ENCODE measurements at places on chromosomes 11 and 22.

- no peak for DNase-seq
Observed at GRCh38 chr11:133123796-133124195, 408.5 kb downstream of the OPCML start.

GRCh38 chr11:69479591-69480271 lies 1.7 kb upstream of the LINC01488 start:
- DNase-seq, result no peak

DNA sequence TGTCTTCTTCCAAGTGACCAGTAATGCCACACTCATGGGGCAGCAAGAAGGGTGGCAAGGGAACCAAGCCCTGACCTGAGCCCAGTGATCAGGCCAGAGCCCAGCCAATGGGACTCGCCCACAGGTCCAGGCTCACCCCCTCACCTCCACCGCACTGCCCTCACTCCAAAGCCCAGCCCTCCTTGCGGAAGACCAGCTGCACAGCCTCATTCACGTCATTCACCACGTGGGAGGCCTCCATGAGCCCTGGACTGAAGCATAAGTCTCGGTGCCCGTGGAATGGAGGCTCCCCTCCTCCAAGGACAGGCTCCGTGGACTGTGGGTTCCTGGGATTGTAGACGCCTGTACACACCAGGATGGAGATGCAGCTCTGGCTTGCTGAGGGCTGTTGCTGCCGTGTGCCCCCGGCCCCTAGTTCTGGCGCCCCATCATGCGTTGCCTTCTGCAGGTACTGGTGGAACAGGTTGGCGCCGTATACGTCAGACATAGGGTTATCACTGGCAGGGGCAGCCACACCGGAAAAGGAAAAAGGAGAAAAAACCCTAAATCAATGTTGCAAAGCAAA lies 16.8 kb upstream of the TMEM121B start:
- no peak for DNase-seq

- DNase-seq, result no peak
Observed at GRCh38 chr22:49627217-49628181, 200.2 kb downstream of the BRD1 start.

- DNase-seq, result no peak
Observed at GRCh38 chr11:16217631-16218030, 138.7 kb downstream of the SOX6 start.

DNA sequence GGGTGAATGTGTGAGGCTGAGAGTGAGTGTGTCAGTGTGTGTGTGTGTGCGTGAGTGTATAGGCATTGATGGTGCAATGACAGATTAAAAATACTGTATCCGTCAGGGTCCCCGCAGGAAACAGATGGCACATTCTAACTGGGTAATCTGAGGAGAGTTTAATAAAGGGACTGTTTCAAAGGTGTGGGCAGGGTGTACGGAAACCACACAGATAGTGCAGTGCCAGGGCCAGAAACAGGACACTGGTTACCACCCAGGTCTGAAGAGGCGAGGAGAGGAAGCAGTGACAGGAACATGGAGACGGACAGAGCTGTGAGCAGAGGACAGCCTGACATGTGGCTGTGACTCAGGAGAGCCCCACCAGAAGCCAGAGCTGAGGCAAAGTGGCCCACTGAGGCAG lies 16.5 kb downstream of the P2RX3 start:
- no peak for DNase-seq

Data from kidney capillary endothelial cell (primary cell).